ENCODE measurements at places on chromosomes 5 and 9.

DNA sequence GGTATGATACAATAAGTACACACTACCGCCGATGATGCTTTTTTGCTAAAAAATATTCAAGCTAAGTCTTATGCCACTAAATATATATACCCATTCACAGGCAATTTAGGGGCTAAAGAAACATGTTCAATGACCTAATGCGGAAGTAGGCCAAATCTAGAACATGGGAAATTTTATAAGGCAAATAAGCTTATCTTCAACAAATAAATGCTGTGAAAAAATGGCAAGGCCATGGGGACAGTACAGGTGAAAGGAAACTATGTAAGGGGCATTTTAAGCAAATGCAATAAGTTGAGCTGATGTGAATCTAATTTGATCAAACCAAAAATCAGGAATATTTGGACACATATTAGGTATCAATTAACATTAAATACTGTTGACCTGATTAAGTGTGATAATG is 339.5 kb upstream of the EDIL3 start:
- DNase-seq = no peak

DNA sequence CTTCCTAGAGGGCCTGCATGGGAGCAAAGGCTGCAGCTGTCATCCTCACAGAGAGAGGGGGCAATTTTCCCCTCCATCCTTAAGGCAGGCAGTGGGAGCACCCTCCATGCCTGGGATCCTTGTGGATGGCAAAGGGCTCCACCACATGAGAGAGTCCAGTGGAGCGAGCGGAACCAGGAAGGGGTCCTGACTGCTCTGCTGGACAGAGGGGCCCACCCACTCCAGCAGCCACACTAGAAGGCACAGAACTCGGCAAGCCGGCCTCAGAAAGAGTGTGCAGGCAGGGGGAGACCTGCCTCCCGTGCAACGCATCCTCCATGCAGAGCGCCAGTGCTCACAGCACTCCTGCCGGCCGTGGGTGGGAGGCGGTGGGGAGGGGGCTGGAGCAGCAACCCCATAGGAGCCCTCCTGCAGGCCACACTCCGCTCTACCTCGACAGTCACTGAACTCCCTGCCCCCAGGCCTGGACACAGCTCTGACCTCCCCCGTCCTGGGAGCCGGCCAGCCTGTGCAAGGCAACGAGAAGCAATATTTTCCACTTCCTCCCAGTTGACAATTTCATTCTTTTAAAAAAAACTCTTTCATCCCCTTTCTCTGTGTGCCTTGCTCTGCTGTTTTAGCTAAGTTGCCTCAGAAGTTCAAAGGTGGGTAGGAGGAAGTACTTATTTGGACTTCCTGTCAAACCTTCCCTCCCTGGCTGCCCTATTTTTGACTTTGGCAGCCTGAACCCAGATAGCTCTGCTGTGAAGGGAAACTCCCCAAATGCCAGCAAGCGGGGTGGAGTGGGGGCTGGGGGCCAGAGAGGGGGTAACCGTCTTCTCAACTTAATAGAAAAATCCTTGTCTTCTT is 5.3 kb upstream of the LCP2 start:
- no peak for DNase-seq

DNA sequence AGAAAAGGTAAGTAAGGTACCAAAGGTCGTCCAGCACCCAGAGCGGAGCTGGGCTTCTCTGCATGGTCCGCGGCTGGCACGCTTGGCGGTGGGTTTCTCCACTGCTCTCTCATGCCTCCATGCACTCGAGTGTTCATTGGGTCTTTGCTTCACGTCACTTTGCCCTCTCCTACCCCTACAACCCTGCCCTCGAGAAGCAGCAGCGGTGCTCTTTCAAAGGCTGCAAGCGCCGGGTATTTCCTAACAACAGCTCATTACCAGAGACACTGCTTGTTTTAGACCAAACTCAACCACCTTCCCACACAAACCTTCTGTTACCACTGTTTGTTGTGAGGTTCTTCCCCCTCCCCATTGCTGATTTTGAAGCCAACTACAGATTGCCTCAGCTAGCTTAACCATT is 21.5 kb upstream of the ZBTB34 start:
- no peak for DNase-seq

- DNase-seq = no peak
Measured at GRCh38 chr5:158147227-158147626, 288.3 kb upstream of the CLINT1 start.

DNA sequence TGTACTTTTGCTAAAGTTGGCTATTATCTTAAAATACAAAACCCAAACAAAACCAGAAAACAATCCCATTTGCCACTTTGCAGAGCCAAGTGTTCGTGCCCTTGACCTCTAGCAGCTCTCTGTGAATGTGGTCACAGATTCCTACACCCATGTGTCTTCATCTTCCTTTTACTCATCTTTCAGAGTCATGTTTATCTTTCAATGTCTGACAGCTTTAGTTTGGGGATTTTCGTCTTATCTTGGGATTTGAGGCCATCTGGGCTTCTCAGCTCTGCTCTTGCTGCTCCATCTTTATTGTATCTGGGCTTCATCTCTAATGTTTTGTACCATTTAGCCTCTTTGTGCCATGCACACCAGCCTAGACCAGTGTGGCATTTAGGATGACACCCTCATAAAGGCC is 81.0 kb downstream of the DAPK1 start:
- DNase-seq = no peak

DNA sequence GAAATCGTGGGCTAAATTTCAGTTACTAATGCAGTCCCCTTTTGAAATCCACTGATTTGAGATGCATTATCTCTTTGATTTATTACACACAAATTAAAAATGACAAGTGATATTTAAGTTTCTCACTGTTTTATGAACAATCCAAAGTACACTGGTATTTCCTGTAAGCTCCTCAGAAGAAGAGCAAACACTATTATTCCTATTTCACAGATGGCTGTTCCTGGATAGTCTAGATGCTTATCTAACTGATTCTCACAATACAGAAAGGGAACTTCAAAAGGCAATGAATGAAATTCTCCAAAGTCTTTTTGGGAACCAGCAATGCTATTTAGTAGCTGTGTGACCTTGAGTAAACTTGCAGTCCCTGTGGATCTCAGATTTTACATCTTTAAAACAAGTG is 404.7 kb upstream of the DAB2 start:
- no peak for DNase-seq

DNA sequence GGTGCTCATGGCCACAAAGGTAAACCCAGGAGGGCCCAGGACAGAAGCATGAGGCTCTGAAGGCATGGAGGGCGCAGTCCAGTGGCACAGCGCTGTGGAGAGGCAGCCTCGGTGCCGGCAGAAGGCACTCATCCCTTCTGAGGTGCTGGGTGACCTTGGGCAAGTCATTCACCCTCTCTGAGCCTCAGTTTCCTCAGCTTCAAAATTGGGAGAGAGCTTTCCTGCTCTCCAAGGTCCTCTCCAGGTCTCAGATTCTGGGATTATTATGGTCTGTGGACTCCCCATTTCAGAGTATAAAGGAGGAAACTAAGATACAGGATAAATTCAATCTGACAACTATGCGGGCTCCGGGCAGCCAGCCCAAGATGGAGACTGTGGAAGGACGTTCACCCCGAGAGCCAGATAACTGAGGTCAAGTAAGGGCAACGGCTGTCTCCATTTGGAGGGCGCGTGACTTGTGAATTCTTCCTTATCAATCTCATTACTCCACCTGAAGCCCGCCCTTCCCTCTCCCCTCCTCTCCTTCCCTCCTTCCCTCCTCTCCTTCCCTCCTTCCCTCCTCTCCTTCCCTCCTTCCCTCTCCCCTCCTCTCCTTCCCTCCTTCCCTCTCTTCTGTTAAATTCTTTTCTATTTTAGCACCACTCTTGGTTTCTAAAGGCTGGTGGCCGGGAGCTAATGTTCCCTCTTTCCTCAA is 58.1 kb downstream of the LRSAM1 start:
- no peak for DNase-seq

DNA sequence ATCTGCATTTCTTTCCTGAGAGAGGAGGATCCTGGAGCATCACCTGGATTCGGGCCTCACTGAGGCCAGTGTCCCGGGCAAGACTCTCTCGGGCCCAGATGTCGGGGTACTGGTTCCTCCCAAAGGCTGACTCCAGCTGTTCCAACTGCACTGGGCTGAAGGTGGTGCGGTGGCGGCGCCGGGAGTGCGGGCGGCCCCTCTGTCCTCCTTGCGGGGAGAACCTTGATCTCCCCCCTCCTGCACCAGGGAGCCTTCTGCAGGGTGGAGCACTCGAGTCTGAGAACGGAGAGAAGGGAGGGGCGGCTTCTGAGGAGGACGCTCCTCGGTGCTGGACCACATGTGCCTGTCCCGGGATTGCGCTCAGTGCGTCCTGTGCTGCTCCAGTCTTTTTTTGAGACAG is 2.0 kb downstream of the PROP1 start:
- DNase-seq = no peak

DNA sequence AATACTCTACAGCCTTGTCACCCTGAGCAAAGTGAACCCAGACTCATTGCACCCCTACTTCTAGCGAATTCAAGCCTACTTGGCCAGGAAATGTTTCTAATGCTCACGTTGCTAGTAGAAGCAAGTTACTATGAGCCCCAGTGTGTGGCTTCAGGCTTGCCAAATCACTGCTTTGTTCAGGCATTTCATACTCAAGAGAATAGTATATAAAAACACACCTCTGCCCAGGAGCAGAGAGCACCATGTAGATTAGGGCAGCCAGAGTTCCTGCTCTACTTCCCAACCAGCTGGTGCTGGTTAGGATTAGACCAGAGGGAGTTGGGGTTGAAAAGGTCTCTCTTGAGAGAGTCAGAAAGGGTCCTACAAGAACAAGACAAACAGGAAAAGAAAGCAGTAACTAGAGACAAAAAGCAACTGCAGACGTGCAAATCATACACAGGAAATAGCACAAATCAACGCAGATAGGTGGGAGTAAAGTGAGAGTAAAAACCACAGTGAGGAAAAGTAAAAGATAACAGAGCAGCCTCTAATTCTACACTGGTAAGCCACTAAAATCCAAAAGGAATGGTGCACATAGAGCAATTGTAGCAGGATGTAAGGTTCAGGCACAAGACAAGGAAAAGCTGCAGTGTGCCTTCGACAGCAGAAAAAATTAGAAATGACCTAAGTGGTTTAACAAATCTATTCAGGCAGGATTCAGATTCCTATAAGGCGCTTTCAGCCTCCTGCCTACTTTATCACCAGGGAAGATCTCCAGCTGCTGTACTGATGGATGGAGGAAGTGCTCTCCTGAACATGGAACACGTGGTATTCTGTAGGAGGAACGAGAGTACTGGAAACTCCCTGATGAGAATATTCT is 49.6 kb upstream of the KIF2A start:
- DNase-seq = peak; percentile 9

- no peak for DNase-seq
Measured at GRCh38 chr9:82154573-82154972, 166.0 kb downstream of the SPATA31D1 start.

DNA sequence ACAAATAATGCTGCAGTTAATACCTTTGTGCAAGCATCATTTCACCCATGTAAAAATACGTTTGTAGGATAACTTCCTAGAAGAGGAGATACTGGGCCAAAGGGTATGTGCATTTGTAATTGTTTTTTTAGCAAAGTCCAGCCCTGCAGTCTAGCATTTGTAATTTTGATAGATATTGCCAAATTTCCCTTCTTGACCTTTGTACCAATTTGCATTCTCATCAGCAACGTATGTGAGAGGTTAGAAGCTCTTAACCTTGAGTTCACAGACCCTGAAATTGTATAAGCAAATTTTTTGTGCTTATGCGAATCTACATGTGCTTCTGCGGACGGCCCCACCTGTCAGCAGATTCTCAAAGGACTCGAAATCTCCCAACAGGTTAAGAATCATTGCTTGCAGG is 18.6 kb upstream of the TOMM5 start:
- DNase-seq = no peak

DNA sequence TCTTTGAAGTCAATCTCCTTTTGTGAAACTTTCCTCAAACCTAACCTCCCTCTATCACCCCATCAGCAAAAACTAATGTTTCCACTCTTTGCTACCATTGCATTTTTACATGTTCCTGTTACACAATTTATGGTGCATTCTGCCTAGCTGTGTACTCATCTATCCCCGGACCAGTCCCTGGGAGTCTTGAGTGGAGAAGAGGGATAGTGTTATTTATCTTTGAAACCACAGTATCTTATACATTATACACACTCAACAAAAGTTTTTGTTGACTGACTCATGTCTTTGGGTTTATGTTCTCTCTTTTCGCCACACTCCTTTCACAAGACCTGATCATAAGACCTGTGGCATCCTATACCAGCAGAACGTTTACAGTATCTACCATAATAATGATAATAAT is 26.4 kb downstream of the TNFAIP8 start:
- DNase-seq = no peak

- DNase-seq = no peak
Measured at GRCh38 chr5:52825826-52826225, 38.1 kb downstream of the ITGA1 start.

DNA sequence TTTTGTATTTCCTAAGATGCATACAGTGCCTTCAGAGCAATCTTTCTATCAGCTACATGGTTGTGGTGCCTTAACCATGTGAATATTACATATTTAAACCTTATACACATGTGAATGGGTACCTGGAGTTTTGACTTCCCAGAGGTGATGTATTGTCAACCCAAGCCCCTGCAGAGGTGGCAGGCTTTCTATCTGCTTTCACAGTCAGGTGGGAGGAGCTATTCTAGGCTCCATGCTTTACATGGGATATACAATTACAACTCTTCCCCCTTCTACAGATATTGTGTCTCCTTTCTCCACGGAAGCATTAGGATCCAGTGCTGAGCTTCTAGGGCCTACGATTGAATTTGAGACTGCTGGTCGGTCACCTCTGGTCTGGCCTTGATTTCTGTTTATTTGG is 89.8 kb upstream of the TUT7 start:
- DNase-seq = no peak

DNA sequence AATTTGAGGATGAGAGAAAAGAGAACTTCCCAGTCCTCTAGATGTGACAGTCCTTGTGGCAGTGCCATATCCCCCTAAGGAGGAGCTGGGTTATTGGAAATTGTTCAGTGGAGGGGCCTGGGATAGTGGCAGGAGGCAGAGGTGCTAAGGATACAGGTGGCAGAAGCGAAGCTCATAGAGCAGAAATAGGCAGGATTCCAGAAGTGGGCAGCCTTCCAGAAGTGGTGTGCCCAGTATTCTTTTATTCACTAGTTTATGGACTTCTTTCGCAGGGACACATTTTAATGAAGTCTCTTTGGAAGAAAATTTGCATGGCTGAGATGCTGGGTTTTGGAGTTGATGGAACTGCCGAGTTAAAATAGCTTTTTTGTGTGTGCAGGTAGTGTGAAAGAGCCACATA is 6.8 kb downstream of the PIK3R1 start:
- no peak for DNase-seq

DNA sequence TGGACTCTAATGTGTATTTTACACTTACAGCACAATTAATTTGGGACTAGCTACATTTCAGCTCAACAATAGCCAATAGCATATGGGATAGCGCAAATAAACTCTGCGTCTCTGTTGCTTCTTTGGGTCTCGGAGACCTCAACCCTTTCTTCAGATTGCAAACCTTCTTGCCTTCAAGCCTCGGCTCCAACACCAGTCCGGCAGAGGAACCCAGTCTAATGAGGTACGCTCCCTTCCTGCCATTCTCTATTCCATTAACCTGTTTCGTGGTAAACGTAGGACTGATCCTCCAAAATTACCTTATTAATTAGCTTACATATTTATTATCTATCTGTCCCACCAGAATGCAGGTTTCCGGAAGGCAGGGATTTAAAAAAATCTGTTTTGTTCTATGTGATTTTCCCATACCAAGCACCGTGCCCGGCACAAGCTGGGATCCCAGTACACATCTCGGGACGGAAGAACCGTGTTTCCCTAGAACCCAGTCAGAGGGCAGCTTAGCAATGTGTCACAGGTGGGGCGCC is 525 bp upstream of the DAPK1 start:
- no peak for DNase-seq

- no peak for DNase-seq
Measured at GRCh38 chr9:107489144-107489673, 360 bp downstream of the KLF4 start.

GRCh38 chr5:179165421-179166170 is 105.4 kb downstream of the ZNF354C start:
- no peak for DNase-seq
